ENCODE measurements at places on chromosomes 16 and 17.

GRCh38 chr17:28501421-28502284 lies 4.5 kb upstream of the FOXN1 start:
- no peak for DNase-seq

GRCh38 chr16:77692612-77693011 lies 29.7 kb upstream of the NUDT7 start:
- DNase-seq = no peak

DNA sequence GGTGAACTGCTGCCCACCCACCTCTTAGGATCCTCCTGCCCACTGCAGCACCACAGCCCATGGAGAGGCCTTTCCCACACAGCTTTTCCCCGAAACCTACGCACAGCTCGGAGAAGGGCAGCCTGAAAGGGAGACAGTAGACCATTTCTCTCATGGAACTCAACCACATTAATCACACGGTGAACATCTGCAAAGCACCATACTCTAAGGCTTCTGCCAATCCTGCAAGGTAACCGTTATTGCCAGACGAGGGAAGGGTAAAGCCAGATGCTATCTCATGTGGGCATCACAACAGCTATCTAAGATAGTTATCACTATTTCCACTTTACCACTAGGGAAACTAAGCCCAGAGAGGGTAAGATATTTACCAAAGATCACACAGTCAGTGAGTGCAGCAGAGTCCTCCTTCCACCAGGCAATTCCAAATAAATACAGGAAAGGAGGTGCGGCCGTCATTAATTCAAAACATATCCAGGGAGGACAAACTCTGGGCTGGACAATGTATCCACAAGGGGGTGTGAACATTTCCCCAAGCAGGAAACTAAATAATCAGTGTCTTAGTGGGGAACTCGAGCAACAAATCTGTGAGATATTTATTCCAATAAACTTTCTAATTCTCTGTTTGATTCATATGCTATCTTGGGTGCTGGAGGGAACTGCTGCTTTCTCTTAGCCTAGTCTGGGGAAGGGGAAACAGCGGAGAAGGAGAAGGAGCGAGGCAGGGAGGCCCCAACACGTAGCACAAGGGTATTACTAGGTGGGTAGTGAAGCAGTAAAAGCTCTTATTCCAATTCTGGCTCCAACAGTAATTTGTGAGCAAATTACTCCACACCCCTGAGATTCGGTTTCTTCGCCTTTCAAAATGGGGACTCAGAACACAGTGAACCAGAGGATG lies 723 bp downstream of the TMEM186 start:
- DNase-seq = no peak

DNA sequence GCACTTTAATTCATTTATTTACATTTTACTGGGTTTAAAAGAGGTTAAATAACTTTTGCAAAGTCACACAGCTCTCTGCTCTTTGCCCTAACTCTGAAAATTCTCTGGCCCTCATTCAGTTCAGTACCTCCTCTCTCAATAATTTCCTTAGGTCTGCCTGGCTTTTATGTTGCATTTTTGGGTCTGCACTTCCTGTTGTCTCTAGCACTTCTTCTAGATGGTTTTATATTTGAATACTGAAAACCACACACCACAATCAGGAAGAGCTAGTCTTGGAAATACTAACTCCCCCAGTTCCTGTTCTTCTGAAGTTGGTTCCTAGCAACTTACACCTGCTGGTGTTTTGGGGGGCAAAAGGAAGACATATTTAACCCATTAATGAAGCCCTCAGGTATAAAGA lies 577.9 kb downstream of the HS3ST4 start:
- no peak for DNase-seq

DNA sequence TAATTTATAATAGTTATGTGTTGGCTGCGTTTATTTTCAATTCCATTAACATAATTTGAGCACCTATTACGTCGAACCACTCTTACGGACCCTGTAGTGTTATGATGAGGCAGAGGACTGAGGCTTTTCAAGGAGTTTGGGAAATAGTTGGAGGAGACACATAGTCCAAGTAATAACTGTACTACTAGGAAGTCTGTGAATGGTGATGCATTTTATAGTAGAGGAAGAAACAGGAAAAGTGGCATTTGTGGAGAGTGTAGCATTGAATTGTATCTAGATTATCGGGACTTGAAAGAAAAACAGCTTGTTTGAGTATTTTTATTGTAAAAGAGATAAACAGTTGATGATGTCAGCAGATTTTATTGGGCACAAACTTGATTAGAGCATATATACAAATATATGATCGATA lies 1.7 kb downstream of the NFATC3 start:
- DNase-seq = no peak

Measured in epithelial cell of esophagus (primary cell).